ENCODE measurements at places on chromosomes 12 and 14.

- DNase-seq, result no peak
Measured at GRCh38 chr12:65184176-65184857, 14.9 kb downstream of the LEMD3 start.

DNA sequence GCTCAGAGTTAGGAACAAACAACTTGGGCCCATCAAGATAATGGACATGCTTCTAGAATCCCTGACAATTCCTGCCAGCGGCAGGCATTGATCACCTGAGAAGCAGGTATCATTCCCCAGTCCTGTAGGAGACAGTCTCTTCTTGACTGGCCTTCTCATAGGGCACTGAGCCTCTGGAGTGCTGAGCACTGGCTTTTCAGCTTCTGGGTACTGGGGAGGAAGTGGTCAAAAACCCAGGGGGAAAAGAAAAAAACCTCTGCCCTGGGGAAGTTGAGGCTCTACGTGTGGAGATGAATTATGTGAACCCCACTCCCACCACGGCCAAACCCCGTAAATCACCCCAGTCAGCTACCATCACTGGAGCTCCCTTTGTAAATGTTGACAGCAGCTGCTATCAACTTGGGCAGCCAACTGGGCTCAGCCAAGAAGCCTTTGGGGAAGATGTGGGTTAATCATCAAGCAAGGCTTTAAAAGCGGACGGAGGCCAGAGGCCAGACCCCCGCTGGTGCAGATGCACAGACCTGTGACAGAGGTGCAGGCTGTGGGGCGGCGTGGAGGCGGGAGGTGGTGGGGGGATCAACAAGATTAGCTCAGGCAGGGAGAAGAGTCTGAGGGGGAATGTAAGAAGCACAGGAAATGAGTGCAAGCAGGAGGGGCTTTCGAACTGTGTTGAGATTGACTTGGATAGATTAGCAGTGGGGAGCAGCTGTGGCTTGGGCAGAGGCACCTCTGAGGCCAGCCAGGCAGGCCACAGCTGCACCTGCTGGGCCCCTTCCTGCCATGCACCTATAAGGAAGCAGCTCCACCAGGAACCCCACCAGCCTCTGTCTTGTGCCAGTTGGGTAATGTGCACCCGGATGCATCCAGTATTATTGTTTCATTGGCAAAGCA, 105.4 kb upstream of the HIF1A start:
- no peak for DNase-seq

DNA sequence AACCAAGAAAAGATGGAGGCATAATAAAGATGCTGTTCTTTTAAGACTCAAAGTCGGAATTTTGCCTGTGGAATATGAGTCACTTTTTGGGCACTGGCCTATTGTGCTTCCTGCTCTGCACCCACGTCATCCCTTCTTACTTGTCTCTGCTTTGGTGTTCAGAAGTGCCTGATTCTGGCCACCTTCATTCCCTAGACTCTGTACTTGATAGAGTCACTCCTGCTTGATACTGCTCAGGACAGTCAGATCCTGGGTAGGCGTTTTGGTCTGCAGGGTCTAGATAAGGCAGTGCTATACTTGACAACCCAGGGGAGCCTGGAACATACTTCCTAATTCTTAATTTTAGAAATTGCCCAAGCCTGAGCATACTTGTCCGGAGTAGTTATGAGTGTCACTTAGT, 1.9 kb downstream of the LRRK2 start:
- DNase-seq, result peak; percentile 60

GRCh38 chr14:76654573-76655108, 106.6 kb upstream of the VASH1 start:
- no peak for DNase-seq

Measured in GM04504 (cell line).